NCI-H1048 (cell line): ENCODE measurements at places on chromosomes 7 and 10.

DNA sequence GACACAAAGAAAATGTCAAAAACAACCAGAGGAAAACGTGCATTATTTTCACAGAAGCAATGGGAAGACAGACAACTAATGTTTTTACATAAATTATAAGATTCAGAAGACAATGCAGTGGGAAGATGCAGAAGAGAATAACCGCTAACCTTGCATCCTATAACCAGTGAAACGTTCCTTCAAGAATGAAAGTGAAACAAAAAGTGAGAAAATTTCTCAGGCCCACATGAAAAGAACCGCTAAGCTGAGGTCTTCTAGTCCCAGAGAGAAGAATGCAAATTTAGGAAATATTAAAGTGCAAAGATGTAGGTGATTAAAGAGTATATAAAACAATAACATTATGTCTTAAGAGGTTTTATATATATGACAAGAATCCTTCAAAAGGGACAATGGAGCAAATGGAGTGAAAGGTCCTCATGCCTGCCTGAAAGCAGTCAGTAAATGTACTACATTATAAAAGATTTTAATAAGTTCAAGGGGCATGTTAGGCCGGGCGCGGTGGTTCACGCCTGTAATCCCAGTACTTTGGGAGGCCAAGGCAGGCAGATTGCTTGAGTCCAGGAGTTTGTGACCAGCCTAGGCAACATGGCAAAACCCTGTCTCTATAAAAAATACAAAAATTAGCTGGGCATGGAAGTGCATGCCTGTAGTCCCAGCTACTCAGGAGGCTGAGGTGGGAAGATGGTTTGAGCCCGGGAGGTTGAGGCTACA is 43.1 kb upstream of the DDC start:
- DNase-seq: no peak

DNA sequence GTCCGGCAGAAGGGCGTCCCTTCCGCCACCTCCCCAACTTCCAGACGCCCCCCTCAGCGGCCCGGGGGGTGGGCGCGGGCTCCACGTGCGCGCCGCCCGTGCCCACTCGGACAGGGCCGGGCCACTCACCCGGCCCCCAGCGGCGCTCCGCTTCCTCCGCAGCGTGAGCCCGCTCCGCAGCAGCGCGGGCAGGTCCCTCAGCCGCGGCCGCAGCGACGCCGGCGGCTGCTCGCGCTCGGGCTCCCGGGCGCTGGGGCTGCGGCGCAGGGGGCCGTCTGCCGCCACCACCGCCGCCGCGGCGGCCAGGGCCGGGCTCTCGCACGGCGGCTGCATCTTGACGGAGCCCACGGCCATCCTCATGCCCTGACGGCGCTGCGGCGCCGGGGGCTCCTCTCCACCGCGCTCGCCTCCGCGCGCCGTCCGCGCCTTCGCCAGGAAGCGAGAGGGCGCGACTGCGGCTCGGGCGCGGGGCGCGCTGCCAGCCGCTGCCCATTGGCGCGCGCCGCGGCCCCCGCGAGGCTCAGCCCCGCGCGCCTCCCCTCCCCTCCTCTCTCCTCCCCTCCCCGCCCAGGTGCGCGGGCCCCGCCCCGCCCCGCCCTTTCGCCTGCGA is at the start of gene RAPGEF5:
Gene RAPGEF5, minus strand, starts transcription at position 454 of the 610 bp plus-strand sequence. Its CDS starts 94 bp downstream, at position 360.
- DNase-seq: no peak

- DNase-seq: no peak
These were observed 14.6 kb downstream of the SFRP4 start for GRCh38 chr7:37901890-37902524.

GRCh38 chr10:43444323-43444722 is 7.4 kb downstream of the ZNF487 start:
- DNase-seq: no peak

GRCh38 chr7:131720703-131721102 is 164.3 kb upstream of the PODXL start:
- no peak for DNase-seq

- no peak for DNase-seq
These were observed 25.3 kb downstream of the USP6NL start for GRCh38 chr10:11586170-11586569.

DNA sequence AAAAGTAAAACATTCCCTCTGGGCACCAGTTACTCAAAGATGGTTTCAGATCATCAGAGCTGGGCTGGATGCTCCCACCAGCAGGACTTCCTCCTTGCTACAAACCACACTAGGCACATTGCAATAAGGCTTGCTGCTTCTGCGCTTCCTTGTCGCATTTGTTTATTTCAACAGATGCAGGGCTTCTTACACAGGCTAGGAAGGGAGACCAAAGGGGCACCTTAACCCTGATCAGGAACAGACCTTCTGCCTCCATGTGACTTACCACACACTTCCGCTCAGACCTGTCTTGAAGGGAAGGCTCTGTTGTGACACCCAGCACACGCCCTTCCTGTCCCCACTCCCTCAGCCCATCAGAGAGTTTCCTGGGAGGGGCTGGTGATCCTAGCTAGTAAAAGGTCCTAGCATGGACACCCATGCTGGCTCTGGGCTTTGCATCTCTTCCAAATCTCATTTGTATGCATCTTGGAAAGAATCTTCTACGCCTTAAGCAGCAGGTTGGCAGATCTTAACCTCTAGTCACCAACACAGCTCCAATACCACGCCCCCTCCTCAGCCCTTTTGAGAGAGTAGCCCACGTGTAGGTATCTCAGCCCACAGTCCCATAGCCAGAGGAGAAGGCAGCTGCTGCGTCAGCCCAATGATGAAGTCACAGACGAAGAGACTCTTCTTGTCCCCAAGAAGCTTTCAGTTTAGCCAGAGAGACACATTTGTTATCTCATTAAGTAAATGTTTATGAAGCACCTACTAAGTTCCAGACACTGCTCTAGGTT is 47.1 kb upstream of the SVIL start:
- DNase-seq: no peak

DNA sequence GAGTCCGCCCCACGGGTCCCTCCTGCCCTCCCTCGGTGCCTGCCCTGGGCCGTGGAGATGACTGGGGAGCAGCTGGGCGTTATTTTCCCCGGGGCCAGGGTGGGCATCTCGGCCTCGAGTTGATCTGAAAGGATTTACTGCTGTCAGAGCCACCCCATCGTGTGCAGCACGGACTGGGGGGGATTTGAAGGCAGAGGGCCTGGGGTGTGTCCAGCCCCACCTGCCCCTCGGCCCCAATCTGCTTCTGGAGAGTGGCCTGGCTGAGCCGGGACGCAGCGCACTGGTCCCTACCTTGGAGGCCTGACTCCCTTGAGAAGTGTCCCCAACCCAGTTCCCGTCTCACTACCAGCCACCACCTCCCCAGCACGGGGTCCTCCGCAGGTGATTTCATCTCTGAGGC is 24.2 kb upstream of the PFKFB3 start:
- no peak for DNase-seq

GRCh38 chr7:29099896-29100847 is 46.2 kb downstream of the CPVL start:
- no peak for DNase-seq

GRCh38 chr7:23074443-23075261 is 30.9 kb upstream of the KLHL7 start:
- peak; percentile 64 for DNase-seq

DNA sequence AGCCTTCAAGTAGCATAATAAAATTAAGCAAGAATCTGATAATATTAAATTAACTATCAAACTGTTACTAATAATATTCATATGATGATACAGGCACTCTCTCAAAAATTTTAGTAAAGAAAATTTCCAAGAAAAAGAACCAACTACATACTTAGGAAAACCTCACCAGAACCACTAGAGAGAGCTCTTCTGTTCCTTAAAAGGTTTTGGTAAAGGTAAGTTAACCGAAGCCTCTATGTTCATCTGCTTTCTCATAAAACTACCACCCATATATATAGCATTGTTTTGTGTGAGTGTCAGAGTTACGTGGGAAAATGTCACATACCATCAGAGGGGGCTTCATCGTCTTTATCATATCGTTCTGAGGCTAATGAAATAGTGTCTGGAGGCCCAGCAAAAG is 20.7 kb downstream of the SKAP2 start:
- DNase-seq: no peak

DNA sequence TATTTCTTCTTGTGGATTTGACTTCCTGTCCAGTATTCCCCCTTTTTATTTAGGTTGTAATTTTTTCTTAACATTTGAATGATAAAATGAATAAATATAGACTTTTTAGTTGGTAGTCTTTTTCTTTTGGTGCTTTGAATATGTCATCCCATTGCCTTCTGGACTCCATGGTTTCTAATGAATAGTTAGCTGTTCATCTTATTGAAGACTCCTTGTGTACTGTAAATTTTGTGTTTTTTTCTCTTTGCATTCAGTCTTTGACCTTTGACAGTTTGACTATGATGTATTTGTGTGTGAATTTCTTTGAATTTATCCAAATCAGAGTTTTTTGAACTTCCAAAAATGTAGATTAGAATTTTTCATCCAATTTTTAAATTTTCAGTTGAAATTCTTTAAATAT is 554.3 kb downstream of the NRG3 start:
- DNase-seq: no peak

- DNase-seq: no peak
These were observed 37.8 kb downstream of the SFMBT2 start for GRCh38 chr10:7373039-7373438.

DNA sequence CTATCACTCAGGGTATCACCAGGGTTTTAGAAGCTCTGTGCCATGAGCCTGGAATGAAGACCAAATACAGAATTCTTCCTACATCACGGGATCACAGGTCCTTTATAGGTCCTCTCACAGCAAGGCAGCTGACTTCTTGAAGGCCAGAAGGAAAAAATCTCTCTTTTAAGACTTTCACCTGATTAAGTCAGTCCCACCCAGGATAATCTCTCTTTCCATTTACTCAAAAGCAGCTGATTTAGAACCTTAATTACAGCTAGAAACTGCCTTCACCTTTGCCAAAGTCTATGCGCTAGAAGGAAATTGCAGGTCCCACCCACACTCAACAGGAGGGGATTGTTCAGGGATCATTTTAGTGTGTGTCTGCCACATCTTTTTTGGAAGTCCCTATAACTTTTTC is 135.1 kb downstream of the RAB11FIP2 start:
- no peak for DNase-seq

DNA sequence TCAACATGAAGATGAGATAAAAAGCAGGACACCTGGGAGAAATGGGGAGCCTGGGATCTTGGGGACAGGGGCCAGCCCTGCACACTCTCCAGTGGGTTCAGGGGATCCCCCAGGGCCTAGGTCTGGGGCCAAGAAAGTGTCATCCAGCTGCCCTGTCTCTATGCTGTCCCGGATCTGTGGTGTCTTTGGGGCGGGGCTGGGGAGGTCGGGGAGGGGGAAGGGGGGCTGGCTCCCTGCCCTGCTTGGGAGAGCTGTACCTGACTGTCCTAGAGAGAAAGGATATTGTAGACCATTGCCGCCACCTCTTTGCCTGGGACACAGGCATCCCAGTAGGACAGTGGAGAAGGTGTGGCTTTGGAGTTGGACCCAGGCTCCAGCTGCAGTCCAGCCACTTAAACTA is 7.0 kb upstream of the SPACDR start:
- DNase-seq: no peak

- no peak for DNase-seq
These were observed 220.1 kb upstream of the FZD1 start for GRCh38 chr7:91043924-91044645.

- DNase-seq: no peak
These were observed 59.8 kb downstream of the CSGALNACT2 start for GRCh38 chr10:43197834-43198681.

DNA sequence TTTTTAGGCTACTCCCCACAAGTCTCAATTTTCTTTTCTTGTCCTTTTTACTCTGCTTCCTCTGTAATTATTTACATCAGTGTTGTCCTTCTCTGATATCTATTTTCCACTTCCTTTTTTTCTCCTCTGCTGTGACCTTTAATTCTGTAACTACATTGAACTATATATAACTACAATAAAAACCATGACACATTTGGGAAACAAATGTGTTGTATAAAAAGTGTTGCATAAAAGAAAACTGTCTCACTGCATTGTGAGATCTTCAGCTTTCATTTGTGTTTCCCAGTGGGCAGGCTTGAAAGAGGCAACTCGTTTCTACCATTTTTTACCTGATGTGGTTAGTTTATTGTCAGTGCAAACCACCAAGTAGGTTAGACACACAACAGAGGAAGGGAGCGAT is 483.9 kb upstream of the NRP1 start:
- no peak for DNase-seq

GRCh38 chr10:113612154-113612553 is 51.7 kb downstream of the NRAP start:
- no peak for DNase-seq

- DNase-seq: no peak
These were observed 263.4 kb upstream of the PRKCQ start for GRCh38 chr10:6843481-6843881.

GRCh38 chr10:3619241-3619640 is 165.8 kb downstream of the KLF6 start:
- no peak for DNase-seq

DNA sequence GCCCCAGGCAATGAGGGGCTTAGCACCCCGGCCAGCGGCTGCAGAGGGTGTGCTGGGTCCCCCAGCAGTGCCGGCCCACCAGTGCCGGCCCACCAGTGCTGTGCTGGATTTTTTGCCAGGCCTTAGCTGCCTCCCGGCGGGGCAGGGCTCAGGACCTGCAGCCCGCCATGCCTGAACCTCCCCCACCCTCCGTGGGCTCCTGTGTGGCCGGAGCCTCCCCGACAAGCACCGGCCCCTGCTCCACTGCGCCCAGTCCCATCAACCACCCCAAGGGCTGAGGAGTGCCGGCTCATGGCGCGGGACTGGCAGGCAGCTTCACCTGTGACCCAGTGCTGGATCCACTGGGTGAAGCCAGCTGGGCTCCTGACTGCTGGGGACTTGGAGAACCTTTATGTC is 3.5 kb upstream of the ACSL5 start:
- DNase-seq: no peak

GRCh38 chr10:34830217-34830822 is 15.2 kb upstream of the PARD3 start:
- no peak for DNase-seq

GRCh38 chr10:24664991-24665390 is 58.7 kb downstream of the ARHGAP21 start:
- DNase-seq: no peak

GRCh38 chr10:123404357-123404756 is 250.2 kb downstream of the BUB3 start:
- DNase-seq: no peak

- no peak for DNase-seq
These were observed 97.6 kb upstream of the NMT2 start for GRCh38 chr10:15266117-15266516.

DNA sequence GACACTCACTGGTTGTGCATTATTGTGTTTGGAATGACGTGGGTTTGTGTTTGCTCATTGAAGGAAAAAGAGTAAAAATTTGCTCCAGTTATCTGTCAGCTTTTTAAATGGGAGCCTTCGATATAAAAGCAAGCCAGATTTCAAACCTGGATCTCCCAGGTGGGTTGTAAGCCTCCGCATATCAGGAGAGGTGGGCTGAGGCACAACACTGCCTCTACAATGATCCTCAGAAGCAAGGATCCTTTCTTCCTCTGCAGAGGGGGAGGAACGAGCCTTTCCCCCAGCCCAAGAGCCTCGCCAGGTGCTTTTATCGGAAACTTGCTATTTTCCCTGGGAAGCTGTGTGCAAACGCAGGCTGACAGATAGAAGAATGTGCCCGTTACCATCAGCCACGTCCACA is 331.0 kb upstream of the MGMT start:
- no peak for DNase-seq
